ENCODE measurements at places on chromosomes 7 and 10.

GRCh38 chr7:131021902-131022301, 287.9 kb upstream of the KLF14 start:
- no peak for ATAC-seq

- ATAC-seq: no peak
These were observed 16.5 kb upstream of the KNDC1 start for GRCh38 chr10:133143546-133143945.

GRCh38 chr7:35355911-35356310, 102.0 kb upstream of the TBX20 start:
- ATAC-seq: no peak

GRCh38 chr7:98598846-98599615, 18.1 kb upstream of the NPTX2 start:
- no peak for ATAC-seq

- ATAC-seq: no peak
These were observed 3.5 kb downstream of the LRRTM3 start for GRCh38 chr10:66929375-66929774.

GRCh38 chr7:134450294-134451000, 8.5 kb downstream of the AKR1B1 start:
- ATAC-seq: no peak

DNA sequence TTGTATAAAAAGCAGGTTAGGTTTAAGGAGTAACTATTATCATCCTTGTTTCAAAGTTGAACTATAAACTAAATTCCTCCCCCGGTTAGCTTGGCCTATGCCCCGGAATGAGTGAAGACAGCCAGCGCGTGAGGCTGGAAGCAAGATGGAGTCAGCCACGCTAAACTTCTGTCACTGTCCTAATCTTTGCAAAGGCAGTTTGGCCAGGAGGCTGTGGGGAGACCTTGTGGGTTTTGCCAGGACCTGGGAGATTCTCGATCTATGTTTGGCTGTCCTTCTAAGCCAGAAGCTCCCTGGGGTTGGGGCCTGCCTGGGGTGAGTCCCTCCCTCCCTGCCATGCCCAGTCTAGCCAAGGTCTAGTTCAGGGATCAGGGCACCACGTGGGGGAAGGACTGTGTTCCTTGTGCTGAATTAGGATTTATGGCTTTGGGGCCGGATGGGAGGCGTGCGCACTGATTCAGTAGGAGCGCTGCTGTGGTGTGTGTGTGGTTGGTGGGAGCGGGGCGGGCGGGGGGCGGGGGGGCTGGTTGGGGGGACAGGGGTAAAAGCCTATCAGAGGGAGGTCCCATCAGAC, 871 bp upstream of the GTF2IRD1 start:
- ATAC-seq: peak; percentile 42

- no peak for ATAC-seq
These were observed 289.5 kb upstream of the KCND2 start for GRCh38 chr7:119983468-119983867.

GRCh38 chr7:2980401-2981102, 63.1 kb downstream of the CARD11 start:
- no peak for ATAC-seq

DNA sequence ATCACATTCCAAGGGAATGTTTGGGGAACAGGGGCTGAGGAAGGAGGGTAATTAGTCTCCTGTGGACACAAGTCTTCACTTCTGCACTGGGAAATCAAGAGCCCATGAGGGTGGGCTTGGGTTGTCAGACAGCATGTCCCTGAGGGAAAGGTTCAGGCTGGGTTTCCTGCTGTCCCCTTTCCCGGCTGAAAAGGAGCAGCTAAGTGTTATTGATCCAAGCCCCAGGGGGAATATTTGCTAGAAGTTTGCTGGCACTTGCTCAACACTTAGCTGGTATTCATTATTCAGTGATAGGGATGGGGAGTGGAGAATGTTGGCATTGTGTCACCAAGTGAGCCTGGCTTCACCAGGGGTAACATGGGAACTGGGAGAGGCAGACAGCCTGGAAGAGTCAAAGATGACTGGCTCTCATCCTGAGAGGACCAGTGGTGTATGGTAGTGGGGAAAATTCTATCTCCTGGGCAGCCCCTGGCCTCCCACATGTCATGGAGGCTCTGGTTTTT, 344.4 kb upstream of the PODXL start:
- ATAC-seq: no peak

DNA sequence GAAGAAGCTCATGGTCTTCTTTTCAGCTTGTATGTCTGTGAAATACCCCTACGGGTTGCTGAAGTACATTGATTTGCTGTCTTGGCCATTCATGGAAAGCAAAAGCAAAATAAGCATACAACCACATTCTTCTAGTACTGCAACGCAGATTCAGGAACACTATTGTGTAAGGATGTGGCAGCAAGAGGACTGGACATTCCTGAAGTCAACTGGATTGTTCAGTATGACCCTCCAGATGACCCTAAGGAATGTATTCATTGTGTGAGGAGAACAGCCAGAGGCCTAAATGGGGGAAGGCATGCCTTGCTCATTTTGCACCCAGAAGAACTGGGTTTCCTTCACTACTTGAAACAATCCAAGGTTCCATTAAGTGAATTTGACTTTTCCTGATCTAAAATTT, 133.4 kb upstream of the ANKRD1 start:
- ATAC-seq: no peak

DNA sequence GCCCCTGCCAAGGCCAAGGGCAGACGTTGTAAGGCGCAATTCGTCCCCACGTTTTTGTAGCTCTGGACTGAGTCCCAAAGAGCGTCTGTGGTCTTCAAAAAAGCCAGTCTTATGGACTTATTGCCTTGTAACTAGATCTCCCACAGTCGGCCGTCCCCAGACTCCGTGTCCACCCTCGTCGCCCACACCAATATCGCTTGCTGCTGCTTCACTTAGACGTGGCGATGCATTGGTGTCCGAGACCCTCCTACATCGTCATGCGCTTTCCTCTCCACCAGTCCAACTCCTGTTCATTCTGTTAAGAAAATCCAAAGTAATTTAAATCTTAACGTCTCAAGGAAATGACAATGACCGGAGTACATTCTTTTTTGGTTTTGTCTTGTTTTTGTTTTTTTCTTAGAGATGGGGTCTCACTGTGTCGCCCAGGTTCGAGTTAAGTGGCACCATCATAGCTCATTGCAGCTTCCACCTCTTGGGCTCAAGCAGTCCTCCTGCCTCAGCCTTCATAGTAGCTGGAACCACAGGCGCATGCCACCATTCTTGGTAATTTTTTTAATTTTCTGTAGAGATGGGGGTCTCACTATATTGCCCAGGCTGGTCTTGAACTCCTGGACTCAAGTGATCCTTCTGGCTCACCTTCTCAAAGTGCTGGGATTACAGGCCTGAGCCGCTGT, 851 bp downstream of the KIFBP start:
- no peak for ATAC-seq

DNA sequence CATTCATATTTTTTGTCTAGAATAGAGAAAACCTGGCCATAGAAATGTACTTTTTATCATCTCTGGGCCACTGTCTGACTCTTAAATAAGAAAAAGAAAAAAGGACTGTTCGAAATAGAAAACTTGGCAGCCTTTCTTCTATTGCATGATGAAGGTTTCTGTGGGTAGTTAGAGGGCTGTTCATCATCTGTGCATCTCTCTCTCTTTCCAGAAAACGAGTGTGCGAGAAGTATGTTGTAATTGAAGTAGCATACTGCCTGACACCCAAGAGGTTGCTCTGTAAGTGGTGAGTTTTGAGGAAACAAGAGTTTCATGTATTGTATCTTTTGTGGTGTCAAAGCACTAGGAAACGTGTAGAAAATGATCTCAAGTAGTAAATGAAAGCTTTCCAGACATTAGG, 343.2 kb upstream of the TMEM229A start:
- no peak for ATAC-seq

GRCh38 chr7:65250216-65250615, 123.4 kb upstream of the ZNF92 start:
- no peak for ATAC-seq

- peak; percentile 99 for ATAC-seq
These were observed 13.7 kb upstream of the KBTBD2 start for GRCh38 chr7:32905175-32905662.

GRCh38 chr7:87152897-87153641, 816 bp downstream of the DMTF1 start:
- ATAC-seq: peak; percentile 35

GRCh38 chr7:88801046-88801445, 5.5 kb upstream of the TEX47 start:
- no peak for ATAC-seq

DNA sequence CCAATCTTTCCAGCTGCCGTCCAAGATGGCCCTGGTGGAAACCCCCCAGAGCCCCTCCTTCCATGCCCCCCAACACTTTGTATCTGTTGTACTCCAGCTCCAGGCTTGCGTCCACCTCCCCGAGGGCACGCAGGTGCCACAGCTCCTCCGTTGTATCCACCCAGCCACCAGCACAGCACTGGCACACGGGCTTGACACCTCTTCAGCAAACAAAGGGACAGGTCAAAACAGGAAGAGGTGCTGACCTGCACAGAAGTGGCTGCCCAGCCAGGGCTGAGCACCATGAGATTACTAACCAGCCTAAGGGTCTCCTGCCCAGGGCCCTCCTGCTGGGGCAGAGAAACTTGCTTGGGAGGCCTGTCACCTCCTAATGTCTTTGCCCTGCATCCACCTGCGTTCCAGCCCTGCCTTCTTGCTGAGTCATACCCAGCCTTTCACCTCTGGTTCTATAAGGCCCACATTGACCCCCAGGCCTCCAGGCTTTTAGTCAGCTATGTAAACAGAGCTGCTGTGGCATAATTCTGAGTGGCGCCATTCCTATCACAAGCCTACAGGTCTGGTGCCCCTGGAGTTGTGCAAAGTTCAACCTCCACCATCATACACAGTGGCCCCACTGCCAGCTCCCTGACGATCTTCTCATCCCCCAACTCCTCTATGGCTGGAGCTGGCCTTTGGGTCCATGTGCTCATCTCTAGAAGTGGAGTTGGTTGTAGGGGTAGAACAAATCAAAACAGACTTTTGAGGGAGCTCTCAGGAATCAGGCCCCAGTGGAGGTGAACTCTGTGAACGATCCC, 20.9 kb downstream of the SLC29A3 start:
- no peak for ATAC-seq

DNA sequence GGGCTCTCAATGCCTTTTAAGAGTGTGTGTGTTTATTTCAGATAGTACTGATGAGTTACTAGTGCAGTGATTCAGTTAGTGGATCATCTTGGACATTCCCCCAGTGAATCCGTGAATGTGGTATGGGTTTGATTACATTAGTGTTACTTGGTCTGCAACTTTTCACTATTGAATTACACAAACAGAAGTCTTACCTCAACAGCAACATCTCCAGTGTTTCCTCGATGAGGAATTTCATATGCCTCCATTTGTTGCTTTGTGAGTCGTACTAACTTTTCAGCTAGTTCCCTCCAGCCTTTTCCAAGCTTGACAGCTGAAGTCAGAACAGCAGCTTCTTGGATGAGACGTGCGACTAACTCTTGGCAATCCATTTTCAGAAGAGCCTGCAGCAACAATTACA, 63.2 kb downstream of the MACC1 start:
- no peak for ATAC-seq

GRCh38 chr10:71396084-71396710, 523 bp upstream of the CDH23 start:
- ATAC-seq: peak; percentile 79

- peak; percentile 53 for ATAC-seq
These were observed 1.8 kb downstream of the SMURF1 start for GRCh38 chr7:99141841-99142726.

GRCh38 chr7:36400606-36401005, 10.9 kb downstream of the ANLN start:
- peak; percentile 67 for ATAC-seq

- no peak for ATAC-seq
These were observed 2.8 kb downstream of the PRKG1 start for GRCh38 chr10:51077074-51077473.

GRCh38 chr10:30134171-30134945, 75.0 kb upstream of the JCAD start:
- peak; percentile 38 for ATAC-seq

DNA sequence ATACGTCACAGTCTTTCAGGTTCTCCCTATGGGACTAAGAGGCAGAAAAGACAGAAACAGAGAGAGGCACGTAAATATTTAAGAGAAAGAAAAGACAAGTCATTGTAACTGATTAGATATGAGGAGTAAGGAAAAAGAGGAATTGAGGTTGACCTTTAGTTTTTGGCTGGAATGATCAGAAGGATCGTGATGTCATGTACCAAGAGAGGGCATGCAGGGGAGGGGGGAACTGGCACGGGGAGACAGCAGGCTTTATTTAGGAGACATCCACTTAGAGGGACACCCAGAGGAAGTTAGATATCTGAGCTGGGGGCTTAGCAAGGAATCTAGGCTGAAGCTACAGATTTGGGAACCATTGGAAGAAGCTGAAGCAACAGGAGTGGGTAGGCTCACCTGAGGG, 9.2 kb upstream of the LRRC20 start:
- ATAC-seq: no peak

DNA sequence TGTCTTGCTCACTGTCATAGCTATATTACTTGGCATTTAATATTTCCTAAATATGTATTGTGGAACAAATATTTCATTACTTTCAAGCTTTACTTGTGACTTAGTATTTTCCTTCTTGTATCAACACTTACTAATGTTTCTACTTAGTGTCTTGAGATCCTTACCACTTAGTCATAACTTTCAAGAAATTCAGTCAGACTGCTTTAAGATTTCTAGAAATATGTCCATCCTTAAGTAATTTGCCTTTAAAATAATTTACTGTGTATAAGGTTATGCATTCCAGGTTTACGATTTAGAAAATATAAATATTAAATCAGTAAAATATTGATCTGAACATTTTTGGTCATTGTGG, 87.3 kb upstream of the CSTF2T start:
- no peak for ATAC-seq

- ATAC-seq: no peak
These were observed 62.7 kb downstream of the ADRA2A start for GRCh38 chr10:111139567-111139966.

DNA sequence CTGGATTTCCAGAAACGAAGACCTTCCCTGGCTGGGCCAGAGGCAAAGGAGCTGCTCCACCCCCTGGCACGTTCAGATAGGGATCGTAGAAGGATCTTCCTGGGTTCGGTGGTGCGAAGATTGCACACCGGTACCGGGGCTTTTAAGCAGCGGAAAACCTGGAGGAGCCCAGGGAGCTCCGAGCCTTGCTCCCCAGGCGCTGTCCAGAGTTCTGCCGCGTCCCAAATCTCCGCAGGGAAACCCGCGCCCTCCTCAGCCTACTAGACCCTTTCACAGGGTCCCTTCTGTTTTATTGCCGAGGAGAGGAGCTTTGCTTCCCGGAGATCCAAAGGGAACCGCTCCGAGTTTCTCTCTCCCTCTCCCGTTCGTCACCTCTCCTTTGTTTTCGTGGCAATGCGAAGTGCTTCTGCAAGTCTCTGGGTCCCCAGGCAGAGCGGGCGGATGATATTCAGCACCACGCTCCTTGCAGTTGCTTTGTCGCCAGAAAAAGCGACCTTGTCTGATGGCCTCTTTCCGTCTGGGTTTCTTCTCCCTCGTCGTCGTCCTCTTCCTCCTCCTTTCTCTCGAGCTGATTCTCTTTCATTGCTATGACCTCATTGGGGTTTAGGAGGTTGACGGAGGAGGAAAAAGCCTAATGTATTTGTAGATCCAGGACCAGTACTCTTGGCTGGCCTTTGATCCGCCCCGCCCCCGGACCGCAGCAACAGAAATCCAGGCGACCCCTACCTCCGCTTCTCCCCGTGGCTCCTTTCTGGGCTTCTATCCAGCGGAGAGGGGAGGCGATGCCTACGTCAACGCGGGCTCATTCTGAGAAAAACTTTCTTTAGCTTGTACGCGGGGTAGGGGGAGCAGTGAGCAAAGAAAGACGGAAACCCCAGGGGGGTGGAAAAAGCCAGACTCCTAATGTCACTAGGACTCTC, at the start of gene TMEM196:
Gene TMEM196 (minus strand): TSS at position 777 of the 920 bp plus-strand sequence. CDS start 921 bp downstream, outside the sequence.
- ATAC-seq: peak; percentile 89

Measured in SK-N-SH treated with all-trans-retinoic acid at 6 μM for 48 hours (cell line).